ENCODE measurements at places on chromosomes 2 and 18. TPM values are rescaled to one million over a fixed set of nuclear protein-coding genes. Genes with fewer than 3 reads are reported as not detected.

TFCP2L1 gene
- polyA plus RNA-seq = not detected

LYG1 gene
- polyA plus RNA-seq = not detected

RAB27B gene
- polyA plus RNA-seq = 0.57 TPM

SNX17 gene
- polyA plus RNA-seq = 215 TPM

IMPA2 gene
- 4.3 TPM for polyA plus RNA-seq

FRZB gene
- polyA plus RNA-seq = not detected

GLI2 gene
- polyA plus RNA-seq = not detected

REEP1 gene
- polyA plus RNA-seq = not detected

TPGS2 gene
- polyA plus RNA-seq = 55.7 TPM

CLHC1 gene
- polyA plus RNA-seq = 3.5 TPM

EXOC6B gene
- polyA plus RNA-seq = 3.3 TPM

CMPK2 gene
- polyA plus RNA-seq = 4.5 TPM

NEU2 gene
- polyA plus RNA-seq = not detected

TEKT4 gene
- polyA plus RNA-seq = not detected

LPIN1 gene
- polyA plus RNA-seq = 15.7 TPM

PTH2R gene
- polyA plus RNA-seq = not detected

PROKR1 gene
- polyA plus RNA-seq = not detected

TLX2 gene
- not detected for polyA plus RNA-seq

SFTPB gene
- not detected for polyA plus RNA-seq

TRIM43 gene
- not detected for polyA plus RNA-seq

GREB1 gene
- polyA plus RNA-seq = 0.13 TPM

ASB18 gene
- not detected for polyA plus RNA-seq

ASPRV1 gene
- 1.8 TPM for polyA plus RNA-seq

CCDC74B gene
- polyA plus RNA-seq = not detected

GAD1 gene
- not detected for polyA plus RNA-seq

SIX3 gene
- not detected for polyA plus RNA-seq

TDRD15 gene
- polyA plus RNA-seq = not detected

KIF1A gene
- polyA plus RNA-seq = 0.10 TPM

VIT gene
- polyA plus RNA-seq = not detected

FBXO36 gene
- 0.32 TPM for polyA plus RNA-seq

FAM110C gene
- 0.13 TPM for polyA plus RNA-seq

VWA3B gene
- not detected for polyA plus RNA-seq

GMCL1 gene
- 30.2 TPM for polyA plus RNA-seq

LIMS1 gene
- polyA plus RNA-seq = 21.9 TPM

CRYGD gene
- polyA plus RNA-seq = not detected

ALPP gene
- not detected for polyA plus RNA-seq

EN1 gene
- polyA plus RNA-seq = not detected

IL18R1 gene
- 2.0 TPM for polyA plus RNA-seq

MTLN gene
- 143 TPM for polyA plus RNA-seq
